Stimulated activated CD8-positive, alpha-beta memory T cell treated with anti-CD3 and anti-CD28 coated beads, Interleukin-4, amount 100 ng/mL, for 1 hour (primary cell): ENCODE measurements at places on chromosomes 4 and X.

DNA sequence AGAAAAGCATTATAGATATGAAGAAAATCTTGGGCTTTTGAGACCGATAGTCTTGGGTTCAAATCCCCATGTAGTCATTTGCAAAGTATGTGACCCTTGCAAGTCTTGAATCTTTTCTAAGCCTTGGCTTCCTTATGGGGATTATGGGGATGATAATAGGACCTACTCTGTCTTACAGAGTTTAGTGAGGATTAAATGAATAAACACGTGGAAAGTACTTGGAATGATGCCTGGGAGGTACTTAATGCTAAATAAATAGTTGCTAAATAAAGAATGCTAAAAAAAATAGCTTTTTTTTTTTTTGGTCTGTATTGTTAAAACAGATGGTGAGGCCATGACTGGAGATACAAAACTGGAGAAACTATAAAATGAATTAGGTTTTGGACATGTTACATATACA lies 292.7 kb downstream of the GPAT3 start:
- no peak for DNase-seq

GRCh38 chrX:29040160-29040559 lies 452.9 kb downstream of the IL1RAPL1 start:
- no peak for DNase-seq

GRCh38 chr4:1014291-1015167 lies 3.1 kb downstream of the FGFRL1 start:
- no peak for DNase-seq

- DNase-seq, result no peak
These were observed 33.6 kb upstream of the RPL34 start for GRCh38 chr4:108586778-108587177.

DNA sequence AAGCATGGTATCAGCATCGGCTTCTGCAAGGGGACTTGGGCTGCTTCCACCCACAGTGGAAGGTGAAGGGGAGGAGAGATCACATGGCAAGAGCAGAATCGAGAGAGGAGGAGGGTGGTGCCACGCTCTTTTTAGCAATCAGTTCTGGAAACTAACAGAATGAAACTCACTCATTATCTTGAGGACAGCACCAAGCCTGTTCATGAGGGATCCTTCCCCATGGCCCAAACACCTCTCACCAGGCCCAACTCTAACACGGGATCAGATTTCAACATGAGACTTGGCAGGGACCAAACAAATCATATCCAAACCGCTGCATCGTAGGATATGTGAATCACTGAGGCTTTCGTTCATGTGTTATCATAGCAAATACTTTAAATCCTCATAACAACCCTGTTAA lies 125.5 kb downstream of the GPC3 start:
- DNase-seq, result no peak

DNA sequence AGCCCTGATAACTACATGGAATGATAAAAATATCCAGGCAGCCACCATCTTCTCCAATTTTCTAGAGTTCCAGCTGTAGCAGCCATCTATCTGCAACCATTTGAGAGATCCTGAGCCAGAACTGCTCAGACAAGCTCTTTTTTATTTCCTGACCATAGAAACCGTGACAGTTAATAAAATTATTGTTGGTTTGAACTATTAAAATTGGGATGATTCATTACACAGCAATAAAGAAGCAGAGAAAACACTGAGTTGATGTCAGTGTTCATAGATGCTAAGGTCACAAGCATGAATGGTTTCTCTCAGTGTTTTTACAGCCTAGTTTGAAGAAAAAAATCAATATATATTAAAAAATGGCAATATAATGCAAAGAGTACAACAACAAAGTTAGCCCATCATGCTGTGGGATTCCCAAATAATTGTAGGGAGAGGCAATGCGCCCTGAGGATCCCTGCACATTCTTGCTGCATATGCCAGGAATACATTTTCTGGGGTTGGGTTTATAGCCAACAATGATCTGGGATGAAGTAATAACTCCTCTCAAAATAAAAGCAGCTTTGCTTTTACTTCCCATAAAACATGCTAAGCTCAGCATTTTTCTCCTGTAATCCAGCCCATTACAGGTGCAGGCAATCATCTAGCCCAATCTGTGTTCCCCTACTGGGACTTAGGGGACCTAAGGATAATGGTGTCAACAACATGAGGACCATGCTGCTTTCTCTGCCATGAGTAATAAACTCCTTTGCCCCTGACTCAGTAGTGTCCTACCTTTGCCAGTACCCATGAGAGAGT lies 84.0 kb downstream of the PABPC4L start:
- no peak for DNase-seq

- no peak for DNase-seq
These were observed 118.2 kb downstream of the NAF1 start for GRCh38 chr4:163048447-163048846.

DNA sequence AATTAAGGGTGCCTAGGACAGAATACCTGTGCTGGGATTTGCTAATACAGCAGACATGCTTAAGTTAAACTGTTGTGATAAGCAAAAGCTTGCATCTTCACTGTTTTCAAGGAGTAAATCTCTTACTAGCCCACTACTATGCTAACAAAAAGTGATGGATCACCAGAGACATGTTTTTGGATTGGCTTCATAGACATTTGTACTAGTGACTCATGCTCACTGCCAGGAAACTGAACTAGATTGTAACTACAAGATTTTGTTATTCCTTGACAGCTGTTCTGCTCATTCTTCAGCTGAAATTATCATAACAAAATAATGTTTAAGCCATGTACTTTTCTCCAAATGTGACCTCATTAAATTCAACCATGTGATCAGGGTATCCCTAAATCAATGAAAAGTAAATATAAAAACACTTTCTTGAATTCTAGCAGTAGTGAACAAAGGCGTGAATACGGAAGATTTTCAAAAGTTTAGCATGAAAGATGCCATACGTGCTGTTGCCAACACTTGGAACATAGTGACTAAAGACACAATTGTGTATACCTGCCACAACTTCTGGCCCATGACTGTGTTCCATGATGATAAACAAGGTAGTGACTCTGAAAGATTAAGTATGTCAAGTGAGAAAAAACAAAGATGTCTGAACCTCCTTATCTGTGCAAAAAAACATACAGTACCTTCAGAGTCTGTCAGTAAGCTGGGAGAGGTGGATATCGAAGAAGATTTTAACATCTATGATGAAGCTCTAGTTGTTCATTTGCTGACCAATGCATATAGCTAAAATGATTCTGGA lies 154.0 kb downstream of the BTC start:
- DNase-seq, result no peak

DNA sequence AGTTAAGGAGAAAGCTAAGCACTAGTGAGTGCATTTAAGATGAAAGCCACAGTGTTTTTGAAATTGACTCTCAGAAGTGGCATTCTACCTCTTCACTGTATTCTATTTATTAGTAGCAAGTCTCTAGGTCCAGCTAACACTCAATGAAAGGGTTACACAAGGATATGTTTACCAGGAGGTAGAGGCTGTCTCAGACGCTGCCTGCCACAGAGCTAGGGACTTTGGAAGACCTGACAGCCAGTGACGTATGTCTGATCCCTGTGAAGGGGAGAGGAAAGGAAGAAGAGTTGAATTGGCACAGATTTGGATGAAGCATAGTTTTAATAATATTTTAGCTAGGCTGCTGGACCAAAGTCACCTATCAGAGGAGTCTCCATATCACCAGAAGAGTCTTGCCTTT lies 36.5 kb upstream of the KLHL2 start:
- DNase-seq, result no peak

GRCh38 chrX:118724775-118725174 lies 2.6 kb upstream of the IL13RA1 start:
- no peak for DNase-seq

DNA sequence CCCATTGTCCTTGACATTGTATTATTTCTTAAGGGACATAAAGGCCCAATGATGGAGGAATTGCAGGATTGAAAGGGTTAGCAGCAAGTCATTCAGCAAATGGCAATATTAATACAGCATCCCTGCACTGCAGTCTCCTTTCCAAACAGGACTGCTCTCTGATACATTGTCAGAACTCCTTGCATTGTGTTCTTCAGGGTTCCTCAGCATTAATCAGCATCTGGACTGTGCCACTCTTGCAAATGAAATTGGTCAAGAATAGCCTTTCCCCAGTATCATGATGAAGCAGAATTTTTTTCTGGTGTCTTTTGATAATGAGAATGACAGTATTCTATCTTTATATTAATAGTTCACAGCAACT lies 272.6 kb upstream of the HAND2 start:
- no peak for DNase-seq

GRCh38 chrX:25873196-25873595 lies 264.9 kb upstream of the MAGEB18 start:
- no peak for DNase-seq

DNA sequence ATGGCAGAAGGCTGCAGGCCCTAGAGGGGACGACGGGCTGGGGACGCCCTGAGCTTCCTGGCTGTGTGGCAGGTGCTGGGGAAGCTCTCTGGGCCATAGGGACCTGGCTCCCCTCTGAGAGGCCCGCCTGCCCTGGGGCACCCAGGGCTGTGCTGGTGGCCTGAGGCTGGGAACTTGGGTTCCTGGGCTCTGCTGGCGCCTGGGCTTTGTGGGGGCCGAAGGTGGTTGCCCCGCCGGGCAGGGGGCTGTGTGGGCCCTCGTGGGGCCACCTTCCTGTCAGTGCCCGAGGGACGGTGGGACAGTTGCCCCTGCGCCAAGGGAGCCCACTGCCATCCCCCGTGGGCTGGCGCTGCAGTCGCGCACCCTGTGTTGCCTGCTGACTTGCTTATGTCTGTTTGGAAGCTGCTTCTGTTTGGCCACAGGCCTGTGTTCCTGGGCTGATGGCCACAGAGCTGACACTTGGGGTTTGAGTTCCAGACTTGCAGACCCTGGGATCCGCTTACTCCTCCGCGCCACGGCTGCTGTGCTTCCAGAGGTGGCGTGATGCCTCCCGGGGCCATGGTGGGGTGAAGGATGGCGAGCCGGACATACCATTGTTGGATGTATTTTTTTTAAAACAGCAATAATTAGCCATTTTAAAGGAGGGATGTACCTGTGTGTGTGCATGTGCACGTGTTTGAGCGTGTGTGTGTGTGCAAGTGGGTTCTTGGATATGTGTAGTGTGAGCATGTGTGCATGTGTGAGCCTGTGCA lies 8.5 kb downstream of the NAT8L start:
- no peak for DNase-seq

GRCh38 chr4:172982151-172982590 lies 186.4 kb upstream of the GALNT7 start:
- no peak for DNase-seq

DNA sequence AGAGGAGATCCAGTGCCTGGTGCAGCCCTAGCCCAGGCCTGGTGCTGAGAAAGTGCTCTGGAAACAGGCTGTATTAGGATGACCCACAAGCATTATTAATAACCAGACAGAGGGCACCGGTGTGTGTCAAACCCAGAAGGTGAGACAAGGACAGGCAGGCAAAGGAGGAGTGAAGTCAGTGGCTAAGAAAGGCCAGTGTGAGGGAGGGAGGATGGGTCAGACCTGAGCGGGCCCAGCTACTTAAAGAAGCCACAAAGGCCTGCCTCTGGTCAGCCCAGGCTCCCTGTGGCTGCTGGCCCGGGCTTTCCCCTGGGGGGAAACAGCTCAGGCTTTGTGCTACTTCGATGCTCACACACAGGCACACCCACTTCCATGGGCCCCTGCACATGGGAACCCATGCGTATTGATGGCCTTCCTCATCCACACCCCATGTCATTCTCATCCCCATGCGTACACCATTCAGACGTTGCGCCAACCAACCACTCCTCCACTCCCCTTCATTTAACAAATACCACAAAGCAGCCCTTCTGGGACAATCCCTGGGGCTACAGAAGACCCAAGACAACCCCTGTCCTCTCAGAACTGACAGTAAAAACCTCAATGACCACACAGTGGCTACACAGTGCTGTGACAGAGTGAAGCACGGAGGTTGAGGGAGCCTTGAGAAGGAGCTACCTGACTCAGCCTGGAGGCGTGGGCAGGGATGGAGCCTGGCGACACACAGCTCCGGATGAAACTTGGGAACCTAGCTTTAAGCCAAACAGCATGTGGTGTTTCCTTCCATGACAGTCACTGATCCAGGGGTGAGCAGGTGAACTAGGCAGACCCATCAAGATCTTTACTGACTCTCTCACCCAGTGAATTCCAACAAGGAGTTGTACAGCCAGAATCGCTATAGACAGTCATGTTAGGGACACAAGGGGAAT lies 24.9 kb upstream of the MTM1 start:
- no peak for DNase-seq

DNA sequence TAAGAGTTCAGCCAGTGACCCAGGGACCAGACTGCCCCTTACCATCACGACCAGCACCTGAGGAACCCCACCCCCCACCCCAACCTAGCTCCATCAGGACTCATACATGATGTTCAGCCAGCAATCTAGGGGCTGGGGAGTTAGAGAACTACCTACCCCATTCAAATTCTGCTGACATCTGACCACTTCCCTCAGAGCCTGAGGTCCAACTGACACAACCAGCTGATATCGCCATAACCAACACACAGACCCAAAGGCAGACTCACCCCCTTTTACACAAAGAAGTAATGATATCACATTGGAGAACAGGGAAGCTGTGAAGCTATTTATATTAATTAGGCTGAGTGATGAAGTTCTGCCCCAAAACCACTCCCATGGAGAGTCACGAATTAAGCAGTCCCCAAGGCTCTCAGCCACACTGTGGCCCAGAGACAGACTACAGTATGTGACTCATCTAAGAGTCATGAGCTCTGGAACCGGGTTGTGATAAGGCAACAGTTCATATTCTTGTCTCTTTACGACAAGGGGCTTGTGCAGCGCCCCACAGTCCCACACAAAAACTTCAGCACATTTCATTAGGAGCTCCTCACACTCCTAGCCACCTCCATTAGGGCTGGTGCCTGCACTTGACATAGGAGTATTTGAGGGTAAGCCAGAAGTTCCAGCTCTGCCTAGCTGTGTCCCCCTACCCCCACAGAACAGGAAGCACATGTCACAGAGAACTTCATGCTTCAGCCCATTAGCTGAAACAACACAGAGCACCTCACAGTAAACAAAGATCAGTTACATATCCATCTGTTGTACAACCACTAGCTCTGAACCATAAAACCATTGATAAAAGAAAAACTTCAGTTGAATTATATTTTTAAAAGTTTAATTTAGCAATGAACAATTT lies 184.7 kb upstream of the ZCCHC13 start:
- DNase-seq, result no peak

DNA sequence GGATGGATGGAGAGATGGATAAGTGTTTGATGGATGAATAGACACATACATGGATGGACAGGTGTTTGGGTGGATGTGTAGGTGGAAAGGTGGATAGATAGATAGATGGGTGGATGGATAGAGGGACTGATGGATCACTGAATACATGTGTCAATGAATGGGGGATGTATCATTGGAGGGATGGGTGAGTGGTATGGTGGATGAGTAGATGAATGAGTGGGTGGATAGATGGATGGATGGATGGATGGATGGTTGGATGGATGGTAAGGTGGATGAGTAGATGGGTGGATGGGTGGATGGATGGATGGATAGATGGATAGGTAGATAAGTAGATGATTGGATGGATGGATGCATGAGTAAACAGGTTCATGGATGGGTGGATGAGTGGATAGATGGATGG lies 41.1 kb upstream of the CD99 start:
- DNase-seq, result no peak
